ENCODE measurements at places on chromosomes 5 and 9.

DNA sequence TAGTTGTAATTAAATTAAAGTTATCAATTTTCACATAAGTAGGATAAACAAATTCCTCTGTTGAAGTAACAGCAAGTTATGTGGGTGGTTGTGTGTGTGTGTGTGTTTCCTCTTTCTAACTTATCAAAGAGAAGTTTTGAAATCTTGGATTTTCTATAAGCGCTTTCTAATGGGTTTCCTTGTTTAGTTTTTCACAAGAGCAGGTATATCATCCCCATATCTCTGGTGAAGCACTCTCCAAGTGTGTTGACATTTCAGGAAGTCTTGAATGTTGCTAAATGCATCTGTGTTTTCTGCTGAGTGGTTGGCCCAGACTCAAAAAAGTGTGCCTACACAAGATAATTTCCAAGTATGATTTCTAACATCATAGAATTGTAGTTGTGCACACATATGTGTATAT, 43.3 kb downstream of the PRDM6 start:
- no peak for DNase-seq

GRCh38 chr9:109805050-109805449, 25.1 kb downstream of the PALM2AKAP2 start:
- no peak for DNase-seq

GRCh38 chr5:150779397-150780186, 1.0 kb downstream of the SMIM3 start:
- DNase-seq: no peak

- no peak for DNase-seq
Observed at GRCh38 chr5:80408484-80409366, 861 bp downstream of the ZFYVE16 start.

GRCh38 chr9:92432972-92433548, 8.8 kb upstream of the OMD start:
- no peak for DNase-seq

- no peak for DNase-seq
Observed at GRCh38 chr5:127297348-127298035, 6.9 kb downstream of the MEGF10 start.

DNA sequence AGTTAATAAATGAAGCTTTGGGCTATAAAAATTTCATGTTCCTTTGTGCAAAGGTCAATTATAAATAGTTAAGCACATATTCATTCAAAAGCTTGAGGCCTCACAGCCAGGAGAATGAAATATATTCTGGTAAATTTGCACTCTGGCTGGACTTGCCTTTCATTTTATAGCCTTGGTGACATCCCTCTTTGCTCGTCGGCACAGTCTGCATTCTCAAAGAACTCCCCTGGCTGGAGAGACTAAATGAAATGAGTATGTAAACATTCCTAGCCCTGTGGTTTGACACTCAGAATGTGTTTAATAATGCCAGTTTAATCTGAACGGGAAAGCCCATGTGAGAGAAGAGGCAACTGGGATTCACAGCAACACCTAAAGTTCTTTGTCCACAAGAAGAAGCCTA, 285.6 kb downstream of the BRINP1 start:
- DNase-seq: no peak

- no peak for DNase-seq
Observed at GRCh38 chr9:112299514-112299913, 33.9 kb downstream of the PTBP3 start.

GRCh38 chr5:149345892-149346222, 558 bp downstream of the GRPEL2 start:
- no peak for DNase-seq

DNA sequence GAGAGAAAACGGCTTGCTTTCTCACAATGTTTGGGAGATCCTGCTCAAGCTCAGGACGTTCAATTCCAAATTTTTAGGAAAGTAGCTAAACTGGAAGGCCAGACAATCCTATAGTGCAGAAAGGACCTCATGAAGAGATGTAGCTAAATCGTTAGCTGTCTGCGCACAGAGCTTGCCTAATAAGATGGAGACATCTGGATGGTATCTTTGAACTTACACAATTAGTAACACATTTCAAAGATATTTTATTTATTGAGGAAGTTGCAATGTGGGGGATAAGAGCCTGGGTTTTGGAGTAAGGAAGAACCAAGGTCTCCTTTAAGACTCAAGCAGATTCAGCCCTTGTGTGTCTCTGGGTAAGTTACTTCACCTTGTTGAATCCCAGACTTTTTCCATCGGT, 28.6 kb upstream of the RAB14 start:
- DNase-seq: no peak

GRCh38 chr9:131485728-131486422, 16.8 kb upstream of the POMT1 start:
- no peak for DNase-seq

DNA sequence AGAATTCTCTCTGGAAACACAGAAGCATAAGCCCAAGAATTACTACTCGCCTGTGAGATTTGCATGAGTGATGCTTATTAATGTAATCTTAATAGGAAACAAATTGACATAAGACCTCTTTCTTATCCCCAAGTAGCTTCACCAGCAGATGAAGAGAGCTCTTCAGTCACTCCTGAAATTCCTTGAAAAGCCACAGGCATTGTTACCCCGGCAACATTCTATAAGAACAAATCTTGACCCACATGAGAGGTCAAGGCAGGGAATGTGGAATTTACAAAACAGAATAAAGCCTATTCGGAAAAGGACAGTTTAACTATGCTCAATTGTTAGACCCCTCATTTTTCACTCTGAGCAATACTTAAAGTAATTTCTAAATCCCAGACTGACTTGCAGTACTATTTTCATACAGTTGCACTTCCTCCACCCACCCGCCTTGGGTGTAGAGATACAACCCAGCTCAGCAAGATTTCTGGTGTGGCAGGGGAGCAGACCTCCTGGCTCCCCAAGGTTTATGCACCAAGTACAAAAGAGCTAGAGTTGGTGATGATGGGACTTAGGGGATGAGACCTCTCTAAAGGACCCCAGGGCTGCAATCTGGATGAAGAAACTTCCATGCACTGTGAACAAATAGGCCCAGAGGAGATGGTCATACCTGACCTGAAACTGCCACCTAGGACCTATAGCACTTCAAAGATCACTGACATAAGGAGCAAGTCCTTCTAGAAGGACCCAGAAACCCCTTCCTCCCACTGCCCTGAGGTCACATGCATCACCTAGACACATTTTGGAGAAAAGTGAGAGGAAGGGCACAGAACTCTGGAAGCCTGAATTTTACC, 242.1 kb downstream of the ZNF608 start:
- no peak for DNase-seq

- no peak for DNase-seq
Observed at GRCh38 chr5:138649775-138650174, 74.6 kb upstream of the HSPA9 start.

- no peak for DNase-seq
Observed at GRCh38 chr9:109948453-109948852, 168.5 kb downstream of the PALM2AKAP2 start.

- DNase-seq: no peak
Observed at GRCh38 chr5:65693121-65693520, 28.8 kb downstream of the SGTB start.

DNA sequence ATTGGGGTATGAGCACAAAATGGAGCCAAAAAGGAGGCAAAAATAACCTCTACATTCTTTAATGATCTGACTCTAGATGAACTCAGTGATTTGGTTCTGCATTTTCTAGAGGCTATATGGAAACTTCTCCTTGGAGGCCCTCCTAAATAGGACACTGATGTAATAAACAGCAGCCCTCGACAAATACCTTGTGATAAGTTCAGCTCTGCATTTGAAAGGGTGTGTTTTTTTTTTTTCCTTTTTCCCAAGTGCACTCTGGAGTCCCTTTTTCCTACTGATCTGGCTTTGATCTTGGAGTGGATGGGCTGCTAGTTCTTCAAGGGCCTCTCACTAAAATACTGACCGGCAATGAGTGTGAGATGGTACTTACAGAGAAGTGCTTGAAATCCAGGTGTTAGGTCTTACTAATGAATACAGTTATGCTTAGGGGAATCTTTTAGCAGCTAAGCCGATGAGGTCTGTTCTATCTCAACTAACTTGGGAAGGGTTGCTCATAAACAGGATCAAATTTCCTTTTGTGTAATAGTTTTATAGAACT, 161.7 kb downstream of the MAST4 start:
- no peak for DNase-seq

DNA sequence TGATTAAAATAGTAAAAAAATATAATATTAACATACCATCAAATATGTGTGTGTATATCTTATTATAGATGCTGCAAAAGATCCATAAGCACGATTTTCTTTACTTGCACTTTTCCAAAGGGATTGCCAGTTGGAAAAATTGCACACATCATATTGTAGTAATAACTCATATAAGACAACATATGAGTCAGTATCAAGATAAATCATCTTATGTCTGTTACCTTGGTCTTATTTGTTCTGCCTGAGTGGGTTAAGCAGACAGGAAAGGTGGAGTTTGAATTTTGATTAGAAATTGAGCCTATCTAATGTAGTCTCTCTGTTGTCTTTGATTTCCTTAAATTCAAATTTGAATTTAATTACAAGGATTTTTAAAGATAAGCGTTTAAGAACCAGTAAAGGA, 24.6 kb downstream of the LYSMD3 start:
- DNase-seq: no peak

DNA sequence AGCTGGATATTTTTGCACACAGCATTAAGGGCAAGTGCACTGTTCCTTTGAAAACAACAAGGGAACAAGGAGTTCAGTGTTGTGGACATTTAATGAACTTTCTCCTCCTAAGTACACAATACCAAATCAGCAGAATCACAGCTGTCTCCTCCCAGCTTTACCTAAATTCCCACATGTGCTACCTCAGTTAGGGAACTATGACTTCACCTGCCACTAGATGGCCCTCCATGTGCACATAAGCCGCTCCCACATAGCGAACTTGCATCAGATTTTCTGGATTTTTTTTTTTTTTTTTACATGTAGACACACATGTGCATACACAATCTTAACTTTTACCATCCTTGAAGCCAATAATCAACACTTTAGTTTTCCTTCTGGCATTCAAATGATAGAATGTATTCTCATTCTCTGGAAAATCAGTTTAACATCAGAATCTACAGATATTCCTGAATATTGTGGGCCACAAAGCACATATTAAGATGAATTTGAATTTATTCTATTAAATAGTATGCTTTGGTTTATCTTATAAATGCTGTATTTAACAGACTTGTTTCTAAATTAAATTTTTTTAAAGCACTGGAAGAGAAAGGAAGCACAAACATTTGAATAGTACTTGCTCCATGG, 123.6 kb downstream of the PALM2AKAP2 start:
- peak; percentile 5 for DNase-seq

GRCh38 chr5:25090275-25090674, 445.5 kb upstream of the CDH10 start:
- no peak for DNase-seq

DNA sequence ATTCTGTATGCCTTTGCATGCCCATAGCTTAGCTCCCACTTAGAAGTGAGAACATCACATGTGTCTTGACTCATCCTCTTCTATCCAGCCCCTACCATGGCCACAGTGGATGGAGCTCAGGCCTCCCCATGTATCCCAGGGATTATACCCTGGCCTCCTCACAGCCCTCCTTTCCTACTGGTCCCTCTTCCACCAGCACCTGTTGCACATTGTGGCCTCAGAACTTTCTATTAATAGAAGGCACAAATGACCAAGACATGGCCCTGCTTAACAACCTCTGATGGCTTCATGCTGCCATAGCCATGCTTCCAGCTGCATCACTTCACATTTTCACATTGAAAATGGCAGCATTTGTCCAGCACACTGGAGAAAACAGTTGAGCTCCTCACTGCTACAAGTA, 315.4 kb downstream of the CDK5RAP2 start:
- no peak for DNase-seq

DNA sequence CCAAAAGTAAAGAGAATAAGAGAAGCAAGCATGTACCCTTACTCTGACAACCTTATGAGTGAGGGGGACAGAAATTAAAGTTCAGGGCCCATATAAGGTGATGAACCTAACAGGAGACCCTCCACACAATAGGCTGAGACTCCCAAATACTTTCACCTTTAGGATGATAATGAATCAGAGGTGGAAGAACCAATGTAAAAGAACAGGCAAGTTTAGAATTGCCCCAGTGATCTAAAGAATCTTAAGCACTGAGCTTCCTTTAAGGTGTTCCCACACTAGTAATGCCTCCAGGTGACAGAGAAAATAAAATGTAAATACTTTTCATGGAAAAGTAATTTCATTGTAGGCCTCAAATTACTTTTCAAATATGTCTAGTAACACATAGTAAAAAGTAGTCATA, 8.2 kb upstream of the FAM151B start:
- no peak for DNase-seq

- DNase-seq: no peak
Observed at GRCh38 chr5:88673253-88674105, 209.5 kb downstream of the MEF2C start.

DNA sequence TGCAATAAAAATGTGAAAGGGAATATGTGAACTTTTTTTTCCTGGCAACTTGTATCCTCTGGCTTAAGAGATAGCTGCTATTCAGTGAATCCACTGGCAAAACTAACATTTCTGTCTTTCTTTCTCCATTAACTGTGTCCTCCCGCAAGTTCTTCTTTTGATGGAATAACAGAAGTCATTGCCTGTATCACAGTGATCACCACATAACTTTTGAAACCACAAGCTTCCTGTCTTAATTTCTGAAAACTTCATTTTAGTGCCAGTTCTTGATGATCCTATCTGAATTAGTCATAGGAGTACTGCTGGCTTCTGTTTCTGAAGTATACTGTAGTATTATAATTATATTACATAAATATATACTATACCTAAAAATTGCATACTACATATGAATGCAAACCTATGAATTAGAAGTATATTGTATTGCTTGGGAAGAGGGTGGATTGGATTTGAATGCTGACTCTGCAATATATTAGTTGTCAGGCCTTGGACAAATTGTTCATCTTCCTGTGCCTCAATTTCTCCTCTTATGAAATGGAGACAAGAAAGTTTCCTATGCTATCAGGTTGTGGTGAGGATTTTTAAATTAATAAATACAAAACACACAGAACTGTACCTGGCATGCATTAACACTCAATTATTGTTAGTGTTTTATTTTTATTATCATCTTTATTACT, 441.6 kb downstream of the CETN3 start:
- no peak for DNase-seq

- DNase-seq: no peak
Observed at GRCh38 chr5:74969726-74970125, 82.6 kb downstream of the GCNT4 start.

DNA sequence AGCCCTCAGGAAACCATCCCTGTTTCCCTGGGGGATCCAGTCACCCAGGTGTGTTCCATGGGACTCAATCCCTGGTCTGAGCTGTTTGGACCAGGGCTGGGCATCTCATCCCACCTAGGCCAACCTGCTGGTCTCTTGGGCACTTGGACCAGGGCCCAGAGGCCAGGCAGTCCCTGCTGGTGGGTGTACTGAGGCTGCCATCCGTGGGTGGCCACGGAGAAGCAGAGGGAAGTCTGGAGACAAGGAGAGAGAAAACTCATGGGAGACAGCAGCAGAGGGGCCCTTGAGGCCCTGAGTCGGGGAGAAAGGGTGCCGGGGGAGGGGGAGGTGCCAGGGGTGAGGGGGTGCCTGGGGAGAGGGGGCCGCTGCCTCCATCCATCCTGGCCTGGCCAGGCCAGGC, 247.8 kb downstream of the PBX3 start:
- DNase-seq: no peak
